ENCODE measurements at places on chromosomes 4 and X.

DNA sequence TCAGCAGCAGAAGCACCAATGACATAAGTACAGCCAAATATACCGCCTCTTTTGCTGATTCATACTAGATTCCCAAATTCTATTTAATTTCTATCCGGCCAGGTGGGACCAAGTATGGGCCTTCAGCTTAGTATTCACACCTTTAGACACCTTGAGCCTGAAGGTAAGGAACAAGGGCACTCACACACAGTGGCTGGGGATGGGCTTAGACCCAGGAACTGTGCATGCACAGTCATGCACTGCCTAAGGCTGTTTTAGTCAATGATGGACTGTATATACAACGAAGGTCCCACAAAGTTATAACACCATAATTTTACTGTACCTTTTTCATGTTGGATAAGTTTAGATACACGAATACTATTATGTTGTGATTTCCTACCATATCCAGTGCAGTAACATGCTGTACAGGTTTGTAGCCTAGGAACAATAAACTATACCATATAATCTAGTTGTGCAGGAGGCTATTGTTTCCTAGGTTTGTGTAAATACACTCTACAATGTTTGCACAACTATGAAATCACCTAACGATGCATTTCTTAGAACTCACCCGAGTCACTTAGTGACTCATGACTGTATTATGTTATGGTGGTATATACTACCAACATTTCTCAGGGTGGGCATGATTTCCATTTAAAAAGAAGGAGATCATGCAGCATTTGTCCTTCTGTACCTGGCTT is 9.7 kb upstream of the CLNK start:
- DNase-seq: peak; percentile 33

DNA sequence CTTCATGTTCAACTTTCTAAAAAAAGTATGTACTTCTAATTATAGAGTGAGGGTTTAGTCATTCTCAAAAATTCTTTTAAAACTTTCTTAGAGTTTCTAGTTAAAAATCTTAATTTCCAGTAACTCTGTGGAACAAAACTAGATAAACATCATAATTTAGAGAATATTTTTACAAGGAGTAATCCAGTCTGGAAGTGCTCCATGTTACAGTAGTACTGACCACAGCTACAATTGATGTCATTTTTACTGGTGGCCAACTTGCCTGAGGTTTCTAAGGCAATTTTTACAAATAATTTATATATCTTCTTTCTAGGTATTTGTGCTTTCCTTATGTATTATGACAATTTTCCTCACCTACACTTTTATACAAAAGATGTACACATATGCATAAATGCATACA is 490.4 kb downstream of the CENPC start:
- no peak for DNase-seq

- DNase-seq: no peak
Measured at GRCh38 chrX:137032341-137032694, 1.5 kb downstream of the GPR101 start.

DNA sequence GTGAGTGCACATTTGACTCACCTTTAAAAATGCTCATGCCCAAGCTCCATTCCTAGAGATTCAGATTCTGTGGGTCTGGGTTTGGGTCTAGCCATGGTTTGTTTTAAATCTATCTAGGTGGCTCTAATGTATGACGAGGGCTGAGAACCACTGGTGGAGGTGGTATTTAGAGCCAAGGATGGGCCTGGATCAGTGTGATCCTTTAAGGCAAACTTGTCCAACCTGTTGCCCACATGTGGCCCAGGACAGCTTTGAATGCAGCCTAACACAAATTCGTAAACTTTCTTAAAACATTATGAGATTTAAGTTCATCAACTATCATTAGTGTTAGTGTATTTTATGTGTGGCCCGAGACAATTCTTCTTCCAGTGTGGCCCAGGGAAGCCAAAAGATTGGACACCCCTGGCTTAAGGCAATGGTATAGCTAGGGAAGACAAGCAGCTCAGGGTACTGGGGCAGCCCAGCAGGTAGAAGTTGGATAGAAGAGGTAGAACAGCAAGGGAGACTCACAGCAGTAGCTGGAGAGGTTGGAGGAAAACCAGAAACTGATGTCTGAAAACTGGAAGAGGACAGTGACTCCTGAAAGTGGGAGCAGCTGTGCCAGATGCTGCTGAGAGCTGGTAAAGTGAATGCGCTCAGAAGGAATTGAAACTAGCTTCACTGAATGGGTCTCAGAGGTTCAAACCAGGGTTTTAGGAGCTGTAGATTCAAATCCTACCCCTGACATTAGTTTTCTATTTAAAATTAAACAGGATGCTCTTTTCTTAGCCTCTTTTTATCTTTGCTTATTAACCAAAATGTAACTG is 18.2 kb downstream of the ADD1 start:
- no peak for DNase-seq

GRCh38 chr4:73964862-73965611 is 16.8 kb downstream of the PF4 start:
- no peak for DNase-seq

DNA sequence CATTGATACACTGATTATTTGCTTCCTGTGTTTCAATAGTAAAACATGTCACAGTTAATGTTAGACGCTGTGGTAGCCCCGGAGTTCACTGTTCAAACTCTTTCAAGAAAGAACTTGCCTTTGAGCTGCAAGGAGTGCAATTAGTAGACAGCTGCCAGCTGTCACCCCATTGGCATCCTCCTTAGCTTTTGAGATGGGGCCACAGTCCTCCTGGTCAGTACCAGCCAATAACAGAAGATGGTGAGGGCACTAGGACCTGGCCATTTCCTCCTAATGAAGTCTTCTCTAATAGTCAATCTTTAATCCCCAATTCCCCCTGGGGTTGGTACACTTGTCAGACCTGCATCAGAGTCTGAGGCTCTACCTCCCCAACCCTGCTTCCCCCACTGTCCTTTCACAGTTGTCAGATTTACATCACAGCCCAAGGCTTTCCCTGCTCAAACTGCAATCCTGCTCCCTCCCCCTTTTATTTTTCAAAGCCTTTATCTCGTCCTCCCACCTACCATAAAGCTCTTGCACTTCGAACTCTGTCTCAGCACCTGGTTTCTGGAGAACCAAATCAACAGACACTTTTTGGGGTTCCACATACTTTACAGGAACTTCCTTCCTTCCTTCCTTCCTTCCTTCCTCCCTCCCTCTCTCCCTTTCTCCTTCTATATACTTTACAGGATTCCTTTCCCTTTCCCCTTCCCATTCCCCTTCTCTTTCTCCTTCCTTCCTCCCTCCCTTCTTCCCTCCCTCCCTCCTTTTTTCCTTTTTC is 182.0 kb downstream of the RASL11B start:
- no peak for DNase-seq

GRCh38 chr4:133154725-133155124 is 5.6 kb downstream of the PCDH10 start:
- no peak for DNase-seq

- DNase-seq: no peak
Measured at GRCh38 chr4:94407846-94408245, 43.9 kb upstream of the PDLIM5 start.

- no peak for DNase-seq
Measured at GRCh38 chr4:41303372-41304118, 46.8 kb downstream of the UCHL1 start.

GRCh38 chrX:104310090-104310489 is 55.4 kb upstream of the ESX1 start:
- DNase-seq: no peak

DNA sequence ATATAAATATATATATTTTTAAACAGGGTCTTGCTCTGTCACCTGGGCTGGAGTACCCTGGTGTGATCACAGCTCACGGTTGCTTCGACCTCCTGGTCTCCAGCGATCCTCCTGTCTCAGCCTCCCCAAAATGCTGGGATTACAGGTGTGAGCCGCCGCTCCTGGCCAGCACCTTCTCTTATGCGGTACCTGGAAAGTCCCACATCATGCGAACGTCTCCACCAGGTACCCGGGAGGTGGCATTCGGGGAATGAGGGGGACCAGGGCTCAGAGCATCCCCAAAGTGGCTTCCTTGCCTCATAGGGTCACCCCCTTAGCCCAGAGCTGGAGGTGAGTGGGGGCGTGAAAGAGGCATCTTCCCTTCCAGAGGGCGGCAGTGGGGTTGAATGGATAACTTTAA is 84.0 kb upstream of the PPP2R3B start:
- DNase-seq: no peak

GRCh38 chr4:60729194-60729593 is 470.9 kb upstream of the ADGRL3 start:
- no peak for DNase-seq

DNA sequence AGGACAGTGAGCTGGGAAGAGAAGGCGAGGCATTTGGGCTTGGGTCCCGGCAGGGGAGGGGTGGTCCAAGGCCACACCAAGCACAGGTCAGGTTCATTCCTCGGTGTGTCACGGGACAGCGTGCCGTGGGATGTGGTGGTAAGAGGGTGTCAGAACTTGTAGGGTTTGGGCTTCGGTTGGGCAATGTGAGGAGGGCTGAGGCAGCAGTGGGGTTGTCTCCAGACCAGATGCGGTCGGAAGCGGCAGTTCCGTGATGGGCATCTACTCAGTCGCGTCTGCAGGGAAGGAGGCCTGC is 22.1 kb downstream of the ADRA2C start:
- no peak for DNase-seq

GRCh38 chrX:23871905-23872546 is 35.7 kb downstream of the APOO start:
- no peak for DNase-seq

- no peak for DNase-seq
Measured at GRCh38 chr4:60944060-60944459, 256.1 kb upstream of the ADGRL3 start.

- DNase-seq: no peak
Measured at GRCh38 chrX:19625612-19626011, 110.3 kb upstream of the MAP3K15 start.

DNA sequence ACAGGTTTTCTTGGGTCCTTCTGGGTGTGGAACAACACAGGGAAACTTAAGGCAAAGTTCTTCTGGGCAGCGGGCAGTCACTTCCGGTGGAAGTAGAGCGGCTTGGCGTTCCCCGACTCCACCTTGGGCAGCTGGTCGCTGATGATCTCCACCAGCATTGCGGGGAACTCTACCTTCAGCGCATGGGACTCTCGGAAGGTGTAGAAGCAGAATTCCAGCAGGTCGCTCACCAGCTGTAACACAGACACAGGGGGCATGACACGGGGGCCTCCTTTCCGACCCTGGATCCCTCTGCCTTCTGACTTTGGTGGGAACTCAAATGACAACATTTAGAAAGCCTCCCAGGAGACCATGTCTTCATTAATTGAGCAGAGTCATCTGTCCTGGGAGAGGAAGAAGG is 349.4 kb downstream of the ARHGAP10 start:
- no peak for DNase-seq

DNA sequence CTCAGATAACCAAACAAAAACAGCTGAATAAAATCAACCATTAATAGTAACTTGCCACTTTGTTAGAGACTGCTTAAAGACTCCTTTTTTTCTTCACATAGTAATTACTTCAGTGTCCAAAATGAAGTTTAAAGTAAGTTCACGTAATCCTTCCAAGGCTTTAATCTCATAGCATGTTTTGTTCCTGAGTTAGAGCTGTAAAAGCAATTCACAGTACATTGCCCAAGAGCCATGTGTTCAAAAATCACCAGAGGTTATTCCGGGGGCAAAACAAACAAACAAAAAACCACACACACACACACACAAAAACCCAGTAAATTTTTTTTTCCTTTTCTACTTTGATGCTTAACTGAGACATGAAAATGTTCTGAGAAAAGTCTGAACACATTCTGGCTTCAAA is 6.1 kb downstream of the GPR82 start:
- DNase-seq: no peak

GRCh38 chr4:138092060-138092459 is 150.1 kb downstream of the SLC7A11 start:
- DNase-seq: no peak

DNA sequence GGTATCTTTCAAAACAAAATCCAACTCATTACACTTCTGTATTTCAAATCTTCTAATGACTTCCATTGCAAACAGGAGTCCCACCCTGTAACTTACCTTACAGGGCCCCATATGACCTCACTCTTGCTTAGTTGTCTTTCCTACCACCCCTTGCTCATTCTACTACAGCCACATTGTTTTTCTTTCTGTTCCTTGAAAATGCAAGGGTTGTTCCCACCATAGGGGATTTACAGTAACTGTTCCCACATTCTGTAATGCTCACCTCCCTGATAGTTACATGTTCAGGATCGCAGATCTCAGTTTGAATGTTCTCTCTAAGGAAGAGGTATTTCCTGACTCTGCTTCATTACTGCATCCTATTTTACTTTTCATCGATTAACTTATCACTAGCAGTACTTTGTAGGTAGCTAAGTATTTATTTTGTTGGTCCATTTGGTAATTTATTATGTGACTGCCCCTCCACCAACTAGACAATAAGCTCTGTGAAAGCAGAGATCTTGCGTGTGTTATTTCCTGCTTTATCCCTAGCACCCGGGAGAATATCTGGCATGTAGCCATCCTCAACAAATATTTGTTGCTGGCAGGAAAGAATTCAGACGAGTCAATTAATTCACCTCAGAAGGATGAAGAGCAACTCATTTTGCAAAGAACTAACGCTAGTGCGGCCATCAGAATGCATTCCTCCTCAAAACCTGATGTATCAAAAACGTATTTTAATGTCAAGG is 21.4 kb downstream of the MAOB start:
- peak; percentile 4 for DNase-seq

DNA sequence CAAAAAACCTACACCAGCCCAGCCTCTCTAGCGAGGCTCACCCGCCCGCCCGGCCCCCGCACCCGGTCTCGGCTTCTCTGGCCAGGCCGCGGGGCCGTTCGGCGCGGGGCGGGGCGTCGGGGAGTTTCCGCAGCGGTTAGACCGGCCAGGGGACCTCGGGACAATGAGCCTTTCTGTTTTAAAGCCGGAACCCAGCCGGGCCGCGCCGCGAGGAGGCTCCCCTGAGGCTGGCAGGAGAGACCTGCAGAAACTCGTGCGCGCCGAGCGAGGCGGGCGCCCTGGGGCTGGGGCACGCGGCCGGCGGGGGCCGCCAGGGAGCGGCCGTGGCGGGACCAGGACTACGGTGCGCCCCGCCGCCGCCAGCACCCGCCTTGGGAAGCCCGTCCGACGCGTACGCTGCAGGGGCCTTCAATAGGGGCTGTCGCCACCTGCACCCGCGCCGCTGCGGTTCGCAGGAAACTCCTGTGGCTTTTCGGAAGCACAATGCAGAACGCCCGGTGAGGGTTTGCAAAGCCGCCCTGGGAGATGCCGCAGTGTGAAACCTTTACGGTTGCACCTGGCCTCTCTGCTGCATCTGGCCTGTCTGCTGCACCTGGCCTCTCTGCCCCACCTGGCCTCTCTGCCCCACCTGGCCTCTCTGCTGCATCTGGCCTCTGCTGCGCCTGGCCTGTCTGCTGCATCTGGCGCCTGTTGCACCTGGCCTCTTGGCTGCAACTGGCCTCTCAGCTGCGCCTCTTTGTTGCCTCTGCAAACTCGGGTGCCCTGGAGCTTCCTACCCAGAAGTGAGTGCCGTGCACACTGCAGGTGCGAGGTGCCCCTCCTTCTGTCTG is 63.9 kb downstream of the TRAPPC11 start:
- DNase-seq: peak; percentile 82

- DNase-seq: no peak
Measured at GRCh38 chr4:1081689-1082040, 31.7 kb downstream of the RNF212 start.

- DNase-seq: no peak
Measured at GRCh38 chr4:8830611-8831200, 40.9 kb downstream of the HMX1 start.
